ENCODE measurements at places on chromosomes 2 and 18. TPM values are rescaled to one million over a fixed set of nuclear protein-coding genes. Genes with fewer than 3 reads are reported as not detected.

The C2orf15 gene
- total RNA-seq, result 0.16 TPM

DNA sequence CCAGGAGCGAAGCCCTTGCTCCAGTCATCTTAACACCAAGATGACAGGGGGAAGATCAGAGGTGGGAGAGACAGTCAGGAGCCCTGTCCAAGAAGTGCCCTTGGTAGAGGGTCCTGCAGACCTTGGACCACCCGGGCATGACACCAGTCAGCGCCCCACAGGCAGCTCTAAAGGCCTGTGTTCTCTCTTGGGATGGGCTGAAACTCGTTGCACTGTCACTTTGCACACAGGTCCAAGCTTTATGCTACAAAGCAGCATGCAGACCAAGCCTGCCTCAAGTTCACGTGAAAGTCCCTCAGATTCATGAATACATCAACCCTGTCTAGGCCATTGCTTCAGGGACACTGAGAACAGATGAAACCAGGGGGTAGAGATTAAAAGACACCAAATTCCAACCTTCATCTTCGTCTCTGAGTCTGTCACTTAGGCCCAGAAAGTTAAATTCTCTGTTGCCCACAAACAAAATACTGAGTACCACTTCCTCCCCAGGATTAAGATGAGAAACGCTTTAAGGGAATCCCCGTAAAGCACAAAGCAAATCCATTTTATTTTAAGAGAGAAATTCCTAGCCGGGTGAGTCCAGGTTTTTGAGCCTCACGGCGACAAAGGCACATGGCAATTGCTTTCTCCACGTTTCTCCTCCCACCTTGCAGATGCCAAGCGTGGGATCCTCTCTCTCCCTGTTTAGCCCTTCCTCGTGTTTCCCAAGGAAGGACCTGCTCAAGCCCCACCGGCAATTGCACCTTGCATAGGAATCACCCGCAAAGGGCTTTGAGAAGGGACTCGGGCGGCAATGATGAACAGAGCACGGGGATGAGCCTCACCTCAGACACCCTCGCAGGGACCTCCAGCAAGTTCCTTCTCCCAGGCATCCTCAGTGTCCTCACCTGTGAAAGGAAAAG, 75.0 kb upstream of the ID2 start:
- DNase-seq, result no peak

- no peak for DNase-seq
These were observed 47.0 kb upstream of the ST3GAL5 start for GRCh38 chr2:85935746-85936208.

The MALT1 gene
- total RNA-seq, result 23.9 TPM

Measured in activated T-helper 2 cell treated with anti-CD3 and anti-CD28 coated beads, Interferon-gamma antibody, Interleukin-2, Interleukin-4, amounts not matched to agents 10 μg/mL and 5 μg/mL and 100 μg/mL, durations not matched to agents 14 hours and 24 hours and 36 hours (primary cell).